ENCODE measurements at places on chromosomes 6 and 20.

DNA sequence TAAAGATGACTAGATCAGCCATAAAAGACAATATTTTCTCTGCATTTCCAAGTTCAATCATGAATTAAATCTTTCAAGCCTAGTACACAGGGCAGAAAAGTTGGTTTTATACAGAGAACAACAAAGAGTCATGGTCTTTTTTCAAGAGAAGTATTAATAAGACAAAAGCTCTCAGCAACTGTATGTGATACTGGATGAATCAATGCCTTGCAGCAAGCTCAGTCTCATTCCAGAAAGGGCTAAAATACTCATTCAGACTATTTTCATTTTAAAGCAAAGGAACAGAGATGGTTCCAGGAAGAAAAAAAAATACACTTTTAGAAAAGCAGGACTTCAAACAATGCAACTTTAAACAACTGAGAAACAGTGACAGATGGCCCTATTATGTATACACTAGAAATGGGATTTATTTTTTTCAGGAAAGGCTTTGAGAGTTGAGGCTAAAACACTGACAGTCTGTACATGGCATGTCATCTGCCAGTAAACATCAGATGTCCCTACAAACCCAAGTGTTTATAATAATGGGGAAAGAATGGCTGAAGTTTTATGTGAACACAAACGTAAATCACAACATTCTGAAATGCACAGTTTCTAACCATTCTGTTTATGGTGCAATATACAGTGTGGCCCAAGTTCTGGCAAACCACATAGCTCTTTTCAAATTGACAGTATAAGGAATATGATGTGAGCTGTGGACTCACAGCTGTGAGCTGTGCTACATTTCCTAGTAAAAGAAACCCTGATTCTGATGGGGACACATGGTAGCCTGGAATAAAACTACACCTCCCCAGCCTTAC lies 114.3 kb upstream of the DST start:
- no peak for DNase-seq

DNA sequence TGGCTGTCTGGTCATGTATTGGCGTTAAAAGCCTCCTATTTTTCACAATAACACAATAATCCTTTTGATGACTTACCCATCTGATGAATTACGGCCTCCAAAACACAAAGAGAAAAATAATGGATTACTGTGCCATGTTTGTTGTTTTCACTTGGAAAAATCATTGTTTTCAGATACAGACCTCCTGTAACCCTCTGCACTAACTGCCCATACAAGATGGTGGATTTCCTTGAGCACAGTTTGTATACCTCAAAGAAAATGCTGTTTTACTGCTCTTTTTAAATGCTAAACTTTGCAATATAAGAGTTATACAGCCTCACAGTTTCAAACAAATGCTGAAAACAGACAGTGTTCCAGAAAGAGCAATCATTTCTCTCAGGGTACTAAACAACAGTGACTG lies 61.0 kb downstream of the SMLR1 start:
- DNase-seq, result no peak

GRCh38 chr20:24588725-24589340 lies 119.4 kb downstream of the SYNDIG1 start:
- DNase-seq, result no peak

DNA sequence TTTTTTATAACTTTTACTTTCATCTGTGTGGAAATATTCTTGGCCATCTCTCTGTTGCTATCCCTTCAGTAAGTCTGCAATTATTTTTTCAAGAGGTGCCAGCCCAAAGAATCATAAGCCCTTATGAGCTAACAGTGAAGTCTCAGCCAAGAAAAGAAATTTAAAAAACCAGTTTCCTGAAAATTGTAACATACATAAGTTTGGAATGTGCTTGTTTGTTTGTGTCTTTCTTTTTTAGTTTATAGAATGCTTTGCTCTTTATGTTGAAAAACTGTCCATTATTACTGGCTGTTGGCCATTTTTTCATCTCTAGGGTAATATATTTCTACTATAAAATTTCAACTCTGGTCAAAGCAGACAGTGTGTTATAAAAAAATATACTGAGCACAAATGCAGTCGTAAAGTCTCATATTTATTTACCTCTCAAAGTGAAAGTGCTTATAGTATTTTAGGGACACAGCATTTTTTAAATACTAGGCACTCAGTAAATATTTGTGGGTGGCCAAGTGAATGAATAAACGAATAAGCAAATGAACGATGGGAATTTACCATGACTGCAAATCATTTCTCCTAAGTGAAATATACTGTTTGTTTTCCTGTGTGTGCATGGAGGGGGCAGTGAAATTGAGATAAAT lies 659.7 kb downstream of the KIF16B start:
- DNase-seq, result no peak

- no peak for DNase-seq
Observed at GRCh38 chr6:7785243-7786035, 59.5 kb downstream of the BMP6 start.

DNA sequence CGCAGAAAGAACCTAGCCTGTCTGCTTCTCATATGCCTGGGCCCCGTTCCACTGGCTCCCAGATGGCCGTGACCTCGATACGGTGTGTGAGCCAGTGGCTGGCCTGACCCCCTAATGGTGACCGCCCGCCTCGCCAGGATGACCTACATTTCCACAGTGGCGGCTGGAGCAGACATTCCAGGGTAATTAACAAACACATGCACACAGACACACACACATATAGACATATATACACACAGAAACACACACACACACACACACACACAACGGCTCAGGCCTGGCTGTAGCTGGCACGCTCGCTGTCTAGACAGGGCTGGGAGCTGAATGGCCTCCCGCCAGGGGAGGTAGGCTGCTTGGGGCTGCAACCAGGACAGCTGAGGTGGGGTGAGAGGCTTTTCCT lies 227.1 kb downstream of the ANKRD60 start:
- DNase-seq, result no peak
